NCI-H1930 (cell line): ENCODE measurements at places on chromosomes 11 and 22.

- no peak for DNase-seq
These were observed 86.0 kb downstream of the FEZ1 start for GRCh38 chr11:125410091-125410490.

- DNase-seq: no peak
These were observed 125.3 kb downstream of the MORC2 start for GRCh38 chr22:30843245-30843644.

DNA sequence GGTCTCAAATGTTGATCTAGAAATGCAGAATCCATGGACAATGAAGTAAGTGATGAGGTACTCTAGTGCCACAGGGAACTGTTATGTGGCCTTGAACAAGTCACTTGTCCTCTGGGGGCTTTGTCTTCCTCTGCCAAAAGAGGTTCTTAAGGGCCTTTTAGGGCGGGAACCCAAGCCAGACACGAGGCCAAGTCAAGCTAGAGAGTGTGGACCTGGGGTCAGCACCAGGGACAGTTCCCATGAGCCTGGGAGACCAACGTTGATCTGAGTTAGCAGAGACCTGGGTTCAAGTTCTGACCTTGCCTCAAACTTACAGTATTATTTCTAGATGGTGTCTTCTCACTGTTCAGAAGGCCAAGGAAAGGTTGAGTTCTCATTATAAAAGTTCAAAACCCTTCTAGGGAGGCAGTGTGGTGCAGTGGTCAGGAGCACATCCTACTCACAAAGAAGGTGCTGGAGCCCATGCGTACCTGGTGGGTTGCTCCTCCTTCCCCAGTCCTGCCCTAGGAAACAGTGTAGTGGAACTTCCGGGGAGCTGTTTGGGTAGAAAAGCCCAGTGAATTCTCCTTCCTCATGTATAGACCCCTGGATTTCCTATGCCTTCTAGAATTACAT, 121.5 kb downstream of the CHST1 start:
- no peak for DNase-seq

- no peak for DNase-seq
These were observed 673 bp downstream of the CDON start for GRCh38 chr11:126061707-126062678.

- DNase-seq: no peak
These were observed 656.8 kb downstream of the TBC1D22A start for GRCh38 chr22:47419239-47419638.

DNA sequence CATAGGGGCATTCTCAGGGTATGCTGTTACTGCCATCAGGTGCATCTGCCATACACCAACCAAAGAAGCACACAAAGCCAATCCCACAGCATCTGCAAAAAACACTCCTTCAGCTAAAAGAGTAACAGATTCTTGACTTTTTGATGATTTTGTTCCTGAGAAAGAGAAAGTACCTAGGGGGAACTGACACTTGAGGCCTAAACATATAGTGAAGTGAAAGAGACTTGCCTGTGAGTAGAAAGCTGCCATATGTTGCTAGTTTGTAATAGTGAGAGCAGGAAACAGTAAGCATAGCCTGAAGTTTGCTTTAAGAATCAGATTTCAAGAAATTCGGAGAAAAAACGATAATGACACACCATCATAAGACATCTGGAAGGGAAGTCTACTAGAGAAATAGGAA, 97.9 kb upstream of the CTSC start:
- DNase-seq: no peak

- DNase-seq: no peak
These were observed 442 bp downstream of the PELI3 start for GRCh38 chr11:66467034-66467659.

DNA sequence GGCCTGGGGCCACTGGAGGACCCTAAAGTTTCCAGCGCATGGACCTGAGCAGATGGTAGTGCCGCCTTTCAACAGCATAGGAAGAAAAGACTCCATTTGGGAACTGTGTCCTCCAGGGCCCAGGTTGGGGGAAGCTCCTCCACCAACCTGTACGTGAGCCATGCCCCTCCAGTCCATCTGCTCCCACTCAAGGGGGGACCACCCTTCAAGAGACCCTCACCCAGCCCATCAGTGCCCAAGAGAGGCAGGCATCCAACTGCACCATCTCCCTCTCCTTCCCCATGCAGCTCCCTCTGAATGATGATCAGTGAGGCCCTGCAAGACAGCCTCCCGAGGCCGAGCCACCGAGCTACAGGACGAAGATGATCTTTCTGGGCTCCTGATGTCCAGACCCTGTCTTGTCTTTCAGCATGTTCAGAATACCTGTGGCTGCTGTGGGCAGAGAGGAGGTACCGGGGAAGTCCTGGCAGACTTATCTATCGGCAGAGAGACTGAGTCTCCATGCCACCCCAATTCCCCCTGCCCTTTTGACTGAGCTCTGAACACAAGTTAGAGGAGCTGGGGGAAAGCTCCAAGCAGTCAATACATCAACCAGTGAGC, 25.0 kb upstream of the JAM3 start:
- no peak for DNase-seq

GRCh38 chr11:19577976-19578619, 134.5 kb upstream of the NAV2 start:
- DNase-seq: no peak
